ENCODE measurements at places on chromosomes 13 and 19.

GRCh38 chr19:6101991-6102390 is 8.3 kb downstream of the RFX2 start:
- no peak for DNase-seq

DNA sequence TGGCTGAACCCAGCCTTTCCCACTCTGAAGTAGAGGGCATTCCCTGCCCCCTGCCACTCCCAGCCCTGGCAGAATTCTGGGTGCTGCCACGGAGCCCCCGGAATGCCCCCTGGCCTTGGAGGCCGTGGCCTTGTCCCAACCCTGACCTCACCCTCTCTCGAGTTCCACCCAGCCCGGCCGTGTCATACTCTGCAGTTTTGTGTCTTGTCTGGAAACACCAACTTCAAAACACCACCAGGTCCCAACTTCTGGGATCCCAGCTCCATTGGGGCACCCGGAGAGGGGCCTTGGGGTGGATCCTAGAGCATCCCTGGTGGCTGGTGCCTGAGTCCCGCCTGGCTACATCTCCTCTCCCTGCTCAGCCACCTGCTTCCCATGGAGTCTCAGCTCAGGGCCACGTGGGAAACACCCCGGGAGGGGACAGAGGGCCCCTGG is 81.4 kb upstream of the MCF2L start:
- DNase-seq: no peak

GRCh38 chr13:43981512-43982301 is 102.0 kb downstream of the LACC1 start:
- no peak for DNase-seq

DNA sequence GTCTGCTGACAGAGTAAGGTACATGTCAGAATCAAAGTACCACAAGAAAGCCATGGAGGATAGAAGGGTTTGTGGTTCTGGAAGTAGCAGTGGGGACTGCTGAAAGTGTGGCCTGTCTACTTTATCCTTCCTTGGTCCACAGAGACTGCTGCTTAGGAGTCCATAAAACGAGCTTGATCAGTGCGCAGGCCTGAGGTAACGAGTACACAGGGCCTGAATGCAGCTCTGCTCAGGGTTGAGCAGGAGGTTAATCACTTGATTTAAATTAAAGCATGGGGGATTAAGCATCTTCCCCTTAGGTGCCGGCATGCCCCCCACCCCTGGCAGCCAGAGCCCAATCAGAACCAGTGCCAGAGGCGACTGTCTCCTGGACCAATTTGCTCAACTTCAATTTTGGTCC is 34.9 kb upstream of the WASF3 start:
- DNase-seq: no peak

DNA sequence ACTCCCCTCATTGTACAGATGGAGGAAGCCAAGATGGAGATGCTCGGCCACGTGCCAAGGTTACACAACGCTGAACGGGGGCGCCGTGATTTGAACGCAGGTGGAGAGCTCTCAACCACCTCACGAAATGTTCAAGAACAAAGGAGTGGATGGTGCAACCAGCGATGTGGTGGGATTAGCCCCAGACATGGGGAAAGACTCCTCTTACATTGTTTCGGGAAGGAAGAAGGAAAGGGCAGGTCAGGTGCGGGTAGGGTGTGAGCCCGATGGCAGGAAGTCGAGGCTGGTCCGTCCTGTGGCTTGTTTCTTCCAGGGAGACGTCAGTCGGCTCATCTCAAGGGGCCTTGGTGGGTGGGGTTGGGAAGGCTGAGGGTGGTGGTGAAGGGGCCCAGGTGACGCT is 7.1 kb upstream of the KLK14 start:
- DNase-seq: no peak

DNA sequence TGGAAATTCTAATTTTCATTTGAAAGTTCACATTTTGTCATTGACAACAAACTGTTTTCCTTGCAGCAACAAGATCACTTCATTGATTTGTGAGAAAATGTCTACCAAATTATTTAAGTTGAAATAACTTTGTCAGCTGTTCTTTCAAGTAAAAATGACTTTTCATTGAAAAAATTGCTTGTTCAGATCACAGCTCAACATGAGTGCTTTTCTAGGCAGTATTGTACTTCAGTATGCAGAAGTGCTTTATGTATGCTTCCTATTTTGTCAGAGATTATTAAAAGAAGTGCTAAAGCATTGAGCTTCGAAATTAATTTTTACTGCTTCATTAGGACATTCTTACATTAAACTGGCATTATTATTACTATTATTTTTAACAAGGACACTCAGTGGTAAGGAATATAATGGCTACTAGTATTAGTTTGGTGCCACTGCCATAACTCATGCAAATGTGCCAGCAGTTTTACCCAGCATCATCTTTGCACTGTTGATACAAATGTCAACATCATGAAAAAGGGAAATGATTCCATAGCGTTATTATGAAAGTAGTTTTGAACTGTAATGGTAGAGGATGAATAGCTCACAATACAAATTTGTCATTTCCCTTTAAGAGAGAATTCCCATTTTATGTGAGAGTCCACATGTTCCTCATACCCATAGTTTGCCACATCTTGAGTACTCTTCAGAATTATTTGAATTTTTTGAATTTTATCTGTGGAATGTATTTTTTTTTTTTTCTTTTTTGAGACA is 2.6 kb downstream of the BRCA2 start:
- DNase-seq: no peak

GRCh38 chr19:7832009-7832408 is 2.0 kb downstream of the EVI5L start:
- DNase-seq: no peak

GRCh38 chr13:30702006-30702405 is 33.3 kb upstream of the ALOX5AP start:
- no peak for DNase-seq

DNA sequence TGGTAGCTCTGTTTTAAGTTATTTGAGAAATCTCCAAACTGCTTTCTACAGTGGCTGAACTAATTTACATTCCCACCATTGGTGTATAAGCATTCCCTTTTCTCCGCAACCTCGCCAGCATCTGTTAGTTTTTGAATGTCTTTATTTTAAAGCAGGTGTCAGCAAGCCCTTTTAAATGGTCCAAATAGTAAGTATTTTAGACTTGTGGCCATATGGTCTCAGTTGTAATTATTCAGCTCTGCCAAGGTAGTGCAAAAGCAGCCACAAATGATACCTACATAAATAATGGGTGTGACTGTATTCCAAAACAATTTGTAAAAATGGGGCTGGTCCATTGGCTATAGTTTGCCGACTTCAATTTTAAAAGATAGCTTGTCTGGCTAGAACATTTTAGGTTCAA is 58.7 kb upstream of the TMTC4 start:
- no peak for DNase-seq

All from CD4-positive, alpha-beta memory T cell (primary cell).